ENCODE measurements at places on chromosomes 1 and 21.

GRCh38 chr1:172359491-172359999, 60.9 kb upstream of the C1orf105 start:
- DNase-seq: no peak

- no peak for DNase-seq
Measured at GRCh38 chr1:71786218-71786617, 496.1 kb downstream of the NEGR1 start.

- DNase-seq: no peak
Measured at GRCh38 chr1:213369465-213369864, 318.4 kb downstream of the RPS6KC1 start.

DNA sequence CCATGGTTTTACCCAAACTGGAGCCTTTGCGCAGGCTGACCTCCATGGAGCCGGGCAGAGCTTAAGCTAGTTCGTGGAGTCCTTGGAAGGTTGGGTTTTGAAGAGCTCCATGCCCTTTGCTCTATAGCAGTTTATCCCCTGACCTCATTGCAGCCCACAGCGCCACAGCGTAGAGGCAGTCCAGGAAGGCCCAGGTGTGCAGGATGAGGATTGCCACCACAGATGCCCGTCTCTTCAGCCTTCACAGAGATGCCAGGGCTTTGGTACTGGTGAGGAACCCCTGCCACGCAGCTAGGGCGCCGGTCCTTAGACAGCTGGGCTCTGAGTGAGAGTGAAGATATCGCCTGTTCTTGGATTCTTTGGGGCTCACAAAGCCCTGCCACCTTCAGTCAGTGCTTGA, 138.6 kb downstream of the PEX14 start:
- DNase-seq: no peak

DNA sequence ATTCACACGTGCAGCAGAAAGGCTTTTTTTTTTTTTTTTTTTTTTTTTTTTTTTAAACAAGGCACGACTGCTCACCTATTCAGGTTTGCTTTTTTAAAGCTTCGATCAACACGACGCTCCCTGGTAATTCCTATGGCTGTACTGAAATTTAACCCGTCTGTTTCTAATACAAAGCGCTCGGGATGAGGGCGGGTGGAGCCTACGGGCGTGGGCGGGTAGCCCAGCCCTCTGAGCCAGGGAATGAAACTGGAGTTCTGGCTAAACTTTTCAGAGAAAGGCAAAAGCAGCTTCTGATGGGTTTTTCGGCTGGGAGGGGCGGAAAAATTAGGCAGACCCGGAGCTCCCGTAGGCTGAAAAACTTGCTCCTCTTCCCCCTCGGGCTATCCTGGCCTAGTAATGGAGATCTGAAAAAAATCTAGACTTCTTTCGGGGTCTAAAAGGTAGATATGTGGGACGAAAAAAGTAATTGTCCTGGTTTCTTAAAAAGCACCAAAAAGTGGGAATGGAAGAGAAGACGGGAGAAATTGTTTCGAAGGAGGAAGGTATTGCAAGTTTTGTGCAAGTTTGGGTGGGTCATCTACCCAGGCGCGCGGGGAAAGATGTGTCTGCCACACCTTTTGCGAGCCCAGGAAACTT, 7.4 kb downstream of the NR5A2 start:
- no peak for DNase-seq

GRCh38 chr1:234107416-234108021, 203.0 kb downstream of the SLC35F3 start:
- DNase-seq: no peak

DNA sequence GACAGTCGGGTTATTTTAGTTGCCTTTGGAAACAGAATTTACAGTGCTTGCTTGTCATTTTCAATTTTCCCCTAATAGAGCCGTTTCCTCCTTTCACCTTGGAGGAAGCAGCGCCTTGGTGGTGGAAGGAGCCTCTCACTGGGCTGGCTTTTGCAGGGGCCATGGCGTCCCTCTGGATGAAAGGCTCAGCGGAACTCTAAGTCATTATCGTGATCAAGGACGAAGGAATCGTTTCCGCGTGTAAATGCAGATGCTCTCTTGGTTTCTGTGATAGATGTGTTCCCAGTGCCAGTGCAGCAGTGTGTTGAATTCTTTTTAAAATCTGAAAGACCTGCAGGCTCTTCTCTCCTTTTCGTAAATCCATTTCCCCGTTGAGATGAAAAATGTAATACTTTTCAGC, 126.2 kb upstream of the LMO4 start:
- no peak for DNase-seq

GRCh38 chr1:227167276-227168101, 150.8 kb downstream of the CDC42BPA start:
- DNase-seq: no peak

DNA sequence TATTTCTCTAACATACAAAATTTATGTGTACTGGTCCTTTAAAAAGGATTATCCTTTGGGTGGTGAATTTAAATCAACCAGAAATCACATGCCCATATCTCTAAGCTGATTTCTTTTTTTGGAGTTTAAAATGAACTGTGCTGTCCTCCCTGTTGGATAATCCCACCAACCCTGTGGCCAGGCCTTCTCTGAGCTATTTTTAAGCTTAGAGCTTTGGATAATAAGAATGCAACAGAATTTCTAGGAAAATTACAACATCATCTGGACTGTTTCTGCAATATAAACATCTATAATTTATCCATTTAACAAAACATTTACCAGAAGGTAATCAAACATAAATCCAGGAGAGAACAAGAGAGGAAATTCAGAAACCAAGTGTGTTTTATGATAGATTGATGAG, 88.3 kb downstream of the LRRC40 start:
- DNase-seq: no peak

GRCh38 chr1:173015629-173016028, 35.1 kb downstream of the TNFSF18 start:
- DNase-seq: no peak

- peak; percentile 69 for DNase-seq
Measured at GRCh38 chr1:202145068-202145743, 669 bp upstream of the ARL8A start.

DNA sequence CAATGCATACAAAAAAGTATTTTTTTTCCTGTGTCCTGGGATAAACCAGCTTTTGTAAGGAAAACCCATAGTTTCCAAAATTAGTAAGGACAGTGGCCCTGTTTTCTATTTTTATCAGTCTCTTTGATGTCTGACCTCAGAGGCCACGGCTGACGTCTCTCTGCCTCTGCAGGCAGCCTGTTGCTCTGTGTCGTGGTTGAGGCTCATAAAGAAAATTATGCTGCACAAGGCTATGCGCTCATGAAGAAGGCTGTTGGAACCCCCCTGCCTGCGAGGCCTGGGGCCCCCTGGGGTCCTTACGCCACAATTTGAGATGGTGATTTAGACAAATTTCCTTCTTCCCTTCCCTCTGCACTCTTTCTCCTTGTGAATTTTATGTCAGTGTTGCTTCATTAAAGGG, 48.9 kb downstream of the AGPAT3 start:
- DNase-seq: no peak

GRCh38 chr1:33241866-33242265, 14.4 kb upstream of the ZNF362 start:
- no peak for DNase-seq

- no peak for DNase-seq
Measured at GRCh38 chr1:210218047-210218446, 14.5 kb upstream of the SERTAD4 start.

DNA sequence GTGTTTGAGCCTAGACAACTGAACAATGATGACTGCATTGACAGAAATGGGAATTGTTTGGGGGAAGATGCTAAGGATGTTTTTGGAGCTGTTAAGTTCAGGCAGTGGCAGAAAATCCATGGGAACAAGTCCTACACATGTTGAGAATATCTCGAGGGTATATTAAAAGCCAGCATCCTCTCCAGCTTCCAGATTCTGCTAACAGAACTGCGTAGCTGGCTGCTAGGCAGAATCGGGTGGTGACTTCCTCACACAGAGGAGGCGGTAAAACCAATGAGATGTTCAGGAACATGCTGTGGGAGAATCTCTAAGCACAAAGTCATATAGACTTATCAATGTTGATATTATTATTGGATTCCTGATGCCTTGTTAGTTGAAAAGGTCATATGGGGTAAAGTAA, 14.8 kb downstream of the FAM163A start:
- DNase-seq: no peak

DNA sequence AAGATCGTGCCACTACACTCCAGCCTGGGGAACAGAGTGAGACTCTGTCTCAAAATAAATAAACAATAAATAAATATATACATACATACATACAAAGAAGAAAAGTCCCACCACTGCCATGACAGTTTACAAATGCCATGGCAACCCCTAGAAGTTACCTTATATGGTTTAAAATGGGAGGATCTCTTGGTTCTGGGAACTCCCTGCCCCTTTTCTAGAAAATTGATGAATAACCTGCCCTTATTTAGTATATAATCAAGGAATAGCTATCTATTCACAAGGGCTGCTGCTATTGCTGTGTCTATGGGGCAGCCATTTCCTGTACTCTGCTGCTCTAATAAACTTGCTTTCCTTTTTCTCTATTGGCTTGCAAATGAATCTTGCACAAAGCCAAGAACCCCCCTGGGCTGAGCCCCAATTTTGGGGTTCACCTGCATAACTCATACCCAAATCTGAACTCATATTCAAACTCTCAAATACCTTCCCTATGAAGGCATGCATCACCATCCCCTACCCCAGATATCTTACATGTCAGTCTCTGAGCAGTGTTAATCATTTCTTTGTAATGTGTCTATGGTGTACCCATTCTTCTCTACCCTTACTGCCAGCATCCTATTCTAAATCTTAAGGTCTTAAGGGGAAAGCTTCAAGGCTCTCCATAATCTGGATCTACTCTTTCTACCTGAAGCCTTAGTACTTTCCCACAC, 9.0 kb downstream of the GON4L start:
- DNase-seq: peak; percentile 19

GRCh38 chr1:101238031-101238628, 1.3 kb downstream of the S1PR1 start:
- DNase-seq: peak; percentile 60

DNA sequence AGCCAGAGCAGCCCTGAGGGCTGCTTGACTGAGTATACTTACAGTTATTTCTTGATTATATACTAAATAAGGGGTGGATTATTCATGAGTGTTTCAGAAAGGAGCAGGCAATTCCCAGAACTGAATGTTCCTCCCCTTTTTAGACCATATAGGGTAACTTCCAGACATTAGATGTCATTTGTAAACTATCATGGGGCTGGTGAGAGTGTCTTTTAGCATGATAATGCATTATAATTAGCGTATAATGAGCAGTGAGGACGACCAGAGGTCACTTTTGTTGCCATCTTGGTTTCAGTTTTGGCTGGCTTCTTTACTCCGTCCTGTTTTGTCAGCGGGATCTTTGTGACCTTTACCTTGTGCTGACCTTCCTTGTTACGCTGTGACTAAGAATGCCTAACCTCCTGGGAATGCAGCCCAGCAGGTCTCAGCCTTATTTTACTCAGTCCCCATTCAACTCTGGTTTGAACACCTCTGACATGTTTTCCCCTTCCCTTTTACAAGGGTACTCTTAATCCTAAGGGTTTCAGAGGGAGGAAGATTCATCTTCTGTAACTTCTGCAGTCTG, 16.2 kb downstream of the KCTD3 start:
- DNase-seq: no peak

- DNase-seq: no peak
Measured at GRCh38 chr1:58435376-58435775, 111.2 kb downstream of the OMA1 start.

- DNase-seq: no peak
Measured at GRCh38 chr1:239939602-239940001, 152.1 kb upstream of the FMN2 start.

- DNase-seq: no peak
Measured at GRCh38 chr1:102572637-102573036, 535.7 kb downstream of the COL11A1 start.

DNA sequence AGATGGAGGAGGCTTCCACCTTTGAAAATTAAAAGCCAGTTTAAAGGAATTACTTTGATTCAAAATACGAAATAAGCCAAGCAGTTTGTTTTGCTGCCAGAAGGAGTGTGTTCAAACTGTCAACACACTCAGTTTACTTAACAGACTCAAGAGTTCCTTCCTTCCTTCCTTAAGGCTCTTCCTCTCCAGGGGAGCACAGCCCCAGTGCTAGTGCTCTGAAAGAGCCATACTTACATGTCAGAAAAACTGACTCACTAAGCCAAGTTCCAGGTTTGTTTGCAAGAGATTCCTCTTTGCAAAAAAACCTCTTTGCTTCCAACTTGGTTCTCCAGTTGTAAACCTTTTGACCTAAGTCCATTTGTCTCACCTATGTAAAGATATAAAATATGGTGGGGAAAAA, 14.3 kb downstream of the SETD4 start:
- DNase-seq: no peak

GRCh38 chr1:51690285-51690961, 73.5 kb downstream of the OSBPL9 start:
- no peak for DNase-seq

DNA sequence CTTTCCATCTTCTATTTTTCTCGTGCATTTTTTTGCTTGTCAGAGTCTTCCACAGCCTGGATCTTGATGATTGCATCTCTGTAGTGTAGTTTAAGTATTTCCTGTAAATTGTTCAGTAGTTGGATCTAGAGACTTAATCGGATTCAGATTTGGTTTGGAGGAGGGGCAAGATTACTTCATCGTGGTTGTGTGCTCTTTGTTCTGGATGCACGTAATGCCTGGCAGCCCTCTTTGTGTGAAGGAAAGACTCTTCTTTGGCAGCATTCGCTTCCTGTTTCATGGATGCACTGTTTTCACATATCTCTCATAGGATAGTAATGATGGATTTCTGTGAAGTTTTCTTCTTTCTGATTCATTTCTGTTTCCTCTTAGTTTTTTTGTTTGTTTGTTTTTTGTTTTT, 14.2 kb downstream of the SEMA4A start:
- no peak for DNase-seq

GRCh38 chr1:239237912-239238311, 148.5 kb upstream of the CHRM3 start:
- DNase-seq: no peak

- DNase-seq: no peak
Measured at GRCh38 chr1:58786184-58786926, 2.5 kb upstream of the JUN start.

GRCh38 chr1:38923607-38924006, 18.0 kb downstream of the RHBDL2 start:
- no peak for DNase-seq

- DNase-seq: no peak
Measured at GRCh38 chr1:164803366-164803765, 244.4 kb downstream of the PBX1 start.

- no peak for DNase-seq
Measured at GRCh38 chr21:16037421-16037955, 307.7 kb downstream of the USP25 start.

DNA sequence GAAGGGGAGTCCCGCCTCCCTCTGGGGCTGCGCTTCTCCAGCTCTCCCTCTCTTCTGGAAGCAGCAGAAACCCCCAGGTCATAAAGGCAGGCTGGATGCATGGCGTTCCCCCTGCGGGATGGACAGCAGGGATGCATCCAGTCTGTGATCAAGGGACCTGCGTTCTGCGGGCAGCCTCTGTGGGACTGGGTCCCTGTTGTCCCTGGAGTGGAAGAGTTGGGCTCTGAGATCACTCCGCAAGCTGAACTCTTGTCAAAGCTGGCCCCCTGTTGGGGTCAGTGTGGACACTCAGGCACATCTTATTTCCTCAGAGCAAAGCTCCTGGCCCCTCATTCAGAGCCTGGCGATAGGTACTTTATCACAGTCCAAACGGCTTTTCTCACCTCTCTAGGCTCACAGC, 341.2 kb downstream of the PTPRU start:
- DNase-seq: no peak

Data from activated CD4-positive, alpha-beta T cell treated with anti-CD3 and anti-CD28 coated beads, Interleukin-2, Interleukin-4, amounts not matched to agents 100 ng/mL and 50 ng/mL, durations not matched to agents 16 hours and 8 hours (primary cell).